Activated CD4-positive, alpha-beta T cell treated with anti-CD3 and anti-CD28 coated beads, Interleukin-2, Interleukin-6, amounts not matched to agents 100 ng/mL and 50 ng/mL, durations not matched to agents 16 hours and 8 hours (primary cell): ENCODE measurements at places on chromosomes 1 and 21.

- DNase-seq = no peak
Observed at GRCh38 chr1:91872000-91872399, 14.0 kb downstream of the TGFBR3 start.

GRCh38 chr1:42482635-42483153 lies 19.6 kb downstream of the CCDC30 start:
- DNase-seq = no peak

- peak; percentile 89 for DNase-seq
Observed at GRCh38 chr1:66247415-66248208, 286.3 kb upstream of the SGIP1 start.

GRCh38 chr1:206509612-206510257 lies 2.4 kb downstream of the RASSF5 start:
- DNase-seq = no peak

DNA sequence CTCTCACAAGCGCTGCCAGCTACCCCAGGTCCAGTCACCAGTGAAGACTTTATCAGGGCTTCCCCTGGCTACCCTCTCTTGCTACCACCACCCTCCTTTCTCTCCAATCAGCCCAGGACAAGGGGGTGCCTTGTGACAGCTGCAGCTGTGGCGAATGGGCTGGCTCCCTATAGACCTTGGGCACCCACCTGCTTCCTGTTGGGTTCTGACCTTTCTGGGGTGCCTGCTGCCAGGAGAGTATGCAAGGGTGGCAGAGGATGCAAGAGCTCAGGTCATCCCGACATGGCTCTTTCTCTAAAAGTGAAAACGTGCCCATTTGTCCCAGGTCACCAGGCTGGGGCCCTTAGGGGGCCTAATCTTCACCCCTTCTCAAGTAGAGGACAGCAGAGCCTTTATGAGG lies 6.6 kb downstream of the KLHDC8A start:
- no peak for DNase-seq

GRCh38 chr1:33429856-33430691 lies 821 bp downstream of the PHC2 start:
- peak; percentile 40 for DNase-seq

DNA sequence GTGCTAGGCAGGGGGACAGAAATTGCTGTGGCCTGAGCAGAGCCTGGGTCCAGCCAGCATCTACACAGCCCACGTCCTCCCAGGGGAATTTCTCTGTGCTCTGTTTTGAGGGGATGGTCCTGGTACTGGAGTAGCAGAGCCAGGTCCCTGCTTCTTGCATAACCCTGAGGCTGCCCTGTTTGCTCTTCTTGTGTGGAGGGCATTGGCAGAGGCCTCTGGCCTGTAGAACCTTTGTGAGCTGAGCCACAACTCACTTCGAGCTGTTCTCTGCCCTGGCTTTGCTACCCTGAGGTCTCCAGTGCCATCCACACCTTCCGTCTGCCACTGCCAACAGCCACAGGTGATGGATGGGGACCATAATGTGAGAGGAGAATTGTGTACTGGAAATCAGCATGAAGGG lies 101.9 kb downstream of the KCNJ15 start:
- no peak for DNase-seq

GRCh38 chr1:203300441-203301330 lies 4.6 kb upstream of the BTG2 start:
- DNase-seq = no peak

- DNase-seq = no peak
Observed at GRCh38 chr1:85984636-85985035, 171.9 kb downstream of the COL24A1 start.

DNA sequence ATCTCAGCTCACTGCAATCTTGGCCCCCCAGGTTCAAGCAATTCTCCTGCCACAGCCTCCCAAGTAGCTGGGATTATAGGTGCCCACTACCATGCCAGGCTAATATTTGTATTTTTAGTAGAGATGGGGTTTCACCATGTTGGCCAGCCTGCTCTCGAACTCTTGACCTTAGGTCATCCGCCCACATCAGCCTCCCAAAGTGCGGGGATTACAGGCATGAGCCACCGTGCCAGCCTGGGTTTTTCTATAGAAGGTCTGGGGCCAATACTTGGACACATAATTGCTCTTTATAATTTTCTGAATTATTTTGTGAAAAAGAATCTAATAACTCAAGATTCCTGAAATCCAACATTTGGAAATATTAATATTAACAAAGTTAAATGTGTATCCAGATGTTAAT lies 1267.7 kb upstream of the ADGRL4 start:
- no peak for DNase-seq

- DNase-seq = no peak
Observed at GRCh38 chr1:192151176-192151575, 7.1 kb upstream of the RGS18 start.
